ENCODE measurements at places on chromosomes 12 and 14.

GRCh38 chr12:119182701-119183493 lies 4.2 kb downstream of the HSPB8 start:
- DNase-seq = peak; percentile 2

DNA sequence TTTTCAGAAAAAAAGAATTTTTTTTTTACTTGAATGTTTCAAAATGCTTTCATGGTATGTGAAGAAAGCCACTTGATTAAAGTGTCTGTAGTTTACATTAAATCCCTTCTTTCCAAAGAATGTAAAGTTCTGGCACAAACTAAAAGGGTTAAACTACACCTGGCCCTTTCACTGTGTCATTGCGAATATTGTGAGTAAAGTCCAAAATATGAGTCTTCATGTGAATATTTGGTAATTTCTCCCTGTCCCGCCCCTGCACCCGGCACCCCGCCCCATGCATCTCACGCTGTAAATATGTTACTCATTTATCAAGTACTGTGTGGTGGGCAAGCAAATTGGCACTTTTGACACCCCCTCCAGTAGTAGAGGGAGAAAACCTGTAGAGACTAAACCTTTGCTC lies 274.7 kb downstream of the TTC6 start:
- no peak for DNase-seq

DNA sequence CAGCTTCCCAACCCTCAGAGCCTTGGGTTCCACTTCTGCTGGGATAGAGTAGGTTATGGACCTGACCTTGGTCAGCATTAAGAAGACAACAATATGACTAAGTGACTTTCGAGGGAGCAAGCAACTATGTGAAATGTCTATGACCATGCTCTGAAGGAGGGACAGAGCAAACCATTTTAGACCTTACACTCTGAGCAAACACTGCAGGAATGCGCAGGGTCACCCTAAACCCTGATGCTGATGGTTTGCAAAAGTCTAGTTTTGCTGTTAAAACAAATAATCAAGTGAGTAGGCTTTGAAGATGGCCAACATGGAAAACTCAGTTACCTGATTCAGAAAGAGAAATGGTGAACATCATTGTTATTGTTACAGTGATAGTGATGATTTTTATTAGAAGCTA lies 8.7 kb downstream of the ZCCHC8 start:
- no peak for DNase-seq

DNA sequence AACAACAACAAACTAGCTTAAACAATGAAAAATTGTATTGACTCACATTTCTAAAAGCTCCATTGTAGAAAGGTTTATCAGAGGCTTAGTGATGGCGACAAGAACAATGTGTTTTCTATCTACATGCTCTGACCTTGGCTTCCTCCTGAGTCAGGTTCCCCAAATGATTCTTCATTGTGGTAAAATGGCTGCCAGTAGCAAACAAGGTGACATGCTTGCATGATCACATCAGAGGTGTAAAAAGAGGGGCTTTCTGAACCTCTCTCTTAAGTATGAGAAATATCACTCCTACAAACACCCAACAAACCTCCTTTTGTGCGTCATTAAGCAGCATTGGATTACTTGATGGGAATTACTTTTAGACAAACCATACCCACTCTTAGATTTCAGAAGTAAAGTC lies 252.4 kb upstream of the SYT1 start:
- no peak for DNase-seq

DNA sequence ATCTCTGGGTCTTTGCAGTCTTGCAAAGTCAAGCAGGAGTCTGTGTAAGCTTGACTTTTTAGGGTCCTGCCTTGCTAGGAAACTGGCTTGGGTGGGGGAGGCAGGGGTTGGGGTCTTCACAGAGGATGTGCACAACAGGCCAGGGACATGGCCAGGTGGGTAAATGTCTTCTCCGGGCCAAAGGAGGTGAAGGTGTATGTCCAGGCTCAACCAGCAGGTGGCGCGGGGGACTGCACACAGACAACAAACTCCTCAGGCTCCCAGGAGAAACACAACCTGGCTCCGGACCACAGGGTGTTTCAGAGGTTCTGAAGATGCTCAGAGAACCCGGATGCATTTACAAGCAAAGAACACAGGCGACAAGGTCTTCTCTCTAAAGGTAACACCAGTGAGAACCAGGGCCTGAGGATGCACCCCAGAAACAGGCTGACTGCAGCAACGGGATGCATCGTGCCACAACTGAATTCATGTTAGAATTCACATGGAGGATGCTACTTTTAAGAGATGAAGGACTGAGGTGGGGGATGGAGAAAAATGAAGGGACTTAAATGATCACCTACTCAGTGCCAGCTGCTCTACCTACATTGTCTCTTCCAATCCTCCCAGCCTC lies 56.0 kb downstream of the PLEKHG3 start:
- peak; percentile 74 for DNase-seq

- no peak for DNase-seq
These were observed 39.3 kb downstream of the GLT8D2 start for GRCh38 chr12:104010606-104011169.

GRCh38 chr12:104740668-104741067 lies 217.4 kb downstream of the SLC41A2 start:
- peak; percentile 73 for DNase-seq

GRCh38 chr12:68263366-68263765 lies 10.0 kb upstream of the IL22 start:
- DNase-seq = no peak

- DNase-seq = no peak
These were observed 7.9 kb upstream of the GPR132 start for GRCh38 chr14:105072892-105073719.

GRCh38 chr14:92539419-92539818 lies 25.8 kb downstream of the RIN3 start:
- no peak for DNase-seq

- no peak for DNase-seq
These were observed 454.7 kb downstream of the APAF1 start for GRCh38 chr12:99099786-99100185.

- DNase-seq = no peak
These were observed 25.4 kb upstream of the PLEKHD1 start for GRCh38 chr14:69459122-69459521.

DNA sequence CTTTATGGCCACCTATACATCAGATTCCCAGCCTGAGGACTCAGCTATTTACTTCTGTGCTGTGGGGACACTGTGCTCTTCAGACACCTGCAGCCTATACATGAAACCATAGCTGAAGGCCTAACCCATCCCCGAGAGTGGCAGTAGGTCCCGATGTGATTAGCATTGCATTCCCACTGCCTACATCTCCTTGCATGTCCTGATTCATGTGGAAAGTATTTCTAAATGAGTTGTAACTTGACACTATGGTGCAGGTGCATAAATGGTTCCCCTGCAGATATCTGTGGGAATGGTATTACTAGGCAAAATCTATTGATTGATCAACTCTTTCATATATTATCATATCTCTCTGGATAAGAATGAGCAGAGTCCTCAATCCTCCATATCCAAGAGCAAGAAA lies 433.5 kb downstream of the DAD1 start:
- no peak for DNase-seq

DNA sequence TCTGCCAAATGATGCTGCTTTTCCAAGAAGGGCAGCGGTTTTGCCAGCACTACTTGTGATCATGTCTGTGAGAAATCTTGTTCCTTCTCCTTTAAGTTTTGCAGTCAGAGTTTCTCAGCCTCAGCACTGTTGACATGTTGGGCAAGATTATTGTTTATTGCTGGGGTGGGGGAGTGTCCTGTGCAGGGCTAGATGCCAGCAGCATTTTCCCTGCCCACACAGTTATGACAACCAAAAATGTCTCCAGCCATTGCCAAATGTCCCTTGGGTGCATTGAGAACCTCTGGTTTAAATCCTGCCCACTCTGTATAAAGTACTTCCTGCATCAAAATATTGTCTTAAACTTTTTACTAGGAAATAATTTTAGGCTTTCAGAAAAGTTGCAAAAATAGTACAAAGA lies 20.0 kb downstream of the TMEM132C start:
- DNase-seq = no peak

DNA sequence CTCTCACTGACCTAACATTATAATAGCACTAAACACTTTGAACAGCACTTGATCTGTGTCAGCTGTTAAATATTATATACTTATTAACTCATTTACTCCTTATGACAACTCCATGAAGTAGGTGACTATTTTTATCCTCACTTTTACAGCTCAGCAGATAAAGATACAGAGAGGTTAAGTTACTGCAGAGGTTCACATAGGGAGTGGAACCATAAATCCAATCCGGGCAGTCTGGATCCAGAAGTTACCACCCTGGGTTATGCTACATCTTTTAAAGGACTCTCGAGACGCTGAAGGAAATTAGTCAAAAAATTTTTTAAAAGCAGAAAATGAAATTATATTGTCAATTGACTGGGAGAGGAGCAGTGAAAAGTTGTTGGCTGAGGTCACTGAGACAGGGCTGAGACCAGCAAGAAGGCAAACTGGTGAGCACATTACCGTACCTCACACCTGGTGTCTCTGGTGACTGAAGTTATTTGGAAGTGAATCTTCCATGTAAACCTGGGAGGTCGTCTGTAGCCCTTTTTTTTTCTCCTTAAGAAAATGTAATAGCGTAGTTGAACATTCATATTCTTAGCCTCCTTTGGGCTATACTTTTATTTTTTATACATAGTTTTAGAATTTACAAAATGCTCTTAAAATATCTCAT lies 1.2 kb upstream of the RIMKLB start:
- no peak for DNase-seq

DNA sequence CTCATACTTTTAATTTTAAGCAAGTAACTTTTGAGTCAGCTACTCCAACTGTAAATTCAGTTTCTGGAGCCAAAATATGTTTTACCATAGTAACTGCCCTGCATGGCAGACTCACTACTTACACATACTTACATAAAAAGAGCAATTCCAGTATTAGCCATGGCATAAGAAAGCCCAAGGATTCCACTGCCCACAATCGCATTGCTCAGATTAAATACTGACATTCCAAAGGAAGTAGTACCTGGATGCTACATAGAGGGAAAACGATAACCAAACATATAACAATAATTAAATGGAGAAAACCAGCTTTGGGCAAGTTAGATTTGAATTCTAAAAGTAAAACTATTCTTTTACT lies 2.2 kb downstream of the SLC38A2 start:
- DNase-seq = no peak

GRCh38 chr14:95440951-95441350 lies 75.5 kb downstream of the SYNE3 start:
- DNase-seq = no peak

- no peak for DNase-seq
These were observed 248.4 kb upstream of the CCDC196 start for GRCh38 chr14:66237741-66238140.

DNA sequence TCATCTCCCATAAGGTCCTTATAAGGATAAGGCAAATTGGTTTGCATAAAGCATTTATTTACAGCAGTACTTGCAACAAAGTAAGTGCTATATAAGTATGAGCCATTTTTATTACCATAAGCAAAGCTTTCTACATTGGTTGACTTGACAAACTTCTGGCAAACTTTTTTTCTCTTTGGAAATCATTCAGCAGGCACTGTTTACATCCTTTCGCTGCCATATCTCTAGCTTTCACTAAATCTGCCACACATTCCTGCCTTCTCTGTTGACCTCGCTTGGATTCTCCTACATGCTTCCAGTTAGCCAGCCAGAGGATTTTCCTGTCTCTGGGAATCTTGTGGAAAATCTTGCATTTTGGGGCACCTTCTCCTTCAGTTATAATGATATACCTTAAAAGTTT lies 21.8 kb upstream of the HDAC7 start:
- no peak for DNase-seq

DNA sequence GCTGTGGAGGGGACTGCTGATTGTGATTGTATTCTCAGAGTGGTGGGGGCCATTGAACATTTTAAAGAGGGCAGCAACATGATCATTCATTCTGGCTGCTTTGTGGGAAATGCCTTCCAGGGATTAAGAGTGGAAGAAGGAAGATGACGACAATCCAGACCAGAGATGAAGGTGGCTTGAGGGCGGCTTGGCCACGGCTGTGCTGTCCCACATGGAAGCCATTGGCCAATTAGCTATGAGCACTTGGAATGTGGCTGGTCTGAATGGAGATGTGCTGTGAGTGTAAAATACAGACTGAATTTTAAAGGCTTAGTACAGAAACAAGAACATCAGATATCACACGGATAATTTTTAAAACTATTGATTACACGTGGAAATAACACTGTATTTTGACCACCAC lies 19.2 kb upstream of the SLC10A1 start:
- DNase-seq = no peak

GRCh38 chr14:60220084-60220483 lies 28.9 kb upstream of the PPM1A start:
- no peak for DNase-seq

DNA sequence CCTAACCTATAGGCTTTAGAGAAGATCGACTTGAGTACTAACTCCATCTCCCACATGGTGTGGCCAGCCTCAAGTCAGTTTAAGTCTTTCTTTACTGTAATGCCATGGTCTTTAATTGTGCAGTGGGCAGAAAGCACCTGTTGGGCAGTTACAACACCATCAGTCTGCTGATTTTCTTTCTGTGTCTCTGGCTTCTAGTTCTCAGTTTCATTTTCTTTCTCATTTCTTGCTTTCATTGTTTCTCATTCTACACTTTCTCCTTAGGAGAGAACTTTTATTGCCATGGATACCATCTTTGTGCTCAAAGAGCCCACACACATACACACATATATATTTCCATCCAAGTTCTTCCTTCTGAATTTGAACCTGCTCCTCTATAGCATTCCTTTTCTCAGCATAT lies 96.1 kb upstream of the SLC16A7 start:
- no peak for DNase-seq

DNA sequence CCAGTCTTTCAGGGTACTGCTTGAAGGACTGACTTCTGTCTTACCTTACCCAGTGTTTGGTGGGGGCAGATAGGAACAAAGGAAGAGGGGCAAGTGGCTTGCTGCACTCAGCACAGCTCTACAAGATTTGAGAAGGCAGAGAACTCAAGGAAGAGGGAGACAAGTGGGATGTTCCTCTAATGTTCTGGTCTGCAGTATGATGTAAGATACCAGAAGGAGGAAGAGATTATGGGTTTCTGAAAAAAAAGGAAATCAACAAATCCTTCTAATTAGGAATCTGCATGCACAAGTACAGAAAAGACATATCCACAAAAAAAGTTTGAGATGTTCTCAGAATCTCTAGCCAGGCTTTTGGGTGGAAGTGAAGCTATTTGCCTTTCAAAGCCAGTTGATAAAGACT lies 37.1 kb downstream of the USP15 start:
- peak; percentile 59 for DNase-seq

DNA sequence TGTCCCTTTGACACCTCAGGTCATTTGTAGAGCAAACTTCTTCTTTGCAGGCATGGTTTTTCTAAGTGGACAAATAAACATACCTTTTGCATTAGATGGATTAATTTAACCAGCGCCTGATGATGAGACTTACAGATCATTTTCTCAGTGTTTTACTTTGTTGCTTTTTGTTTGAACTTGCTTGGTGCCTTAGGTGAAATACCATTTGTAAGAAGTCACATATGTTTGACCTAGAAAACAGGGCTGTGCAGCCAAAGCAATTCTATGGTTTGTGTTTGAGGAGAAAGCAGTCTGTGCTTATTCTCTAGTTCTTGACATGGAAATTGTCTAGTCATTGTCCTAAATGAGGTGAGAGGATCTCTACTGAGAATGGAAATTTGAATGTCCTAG lies 111.1 kb downstream of the DIP2B start:
- DNase-seq = no peak

- DNase-seq = no peak
These were observed 150.6 kb downstream of the ASCL4 start for GRCh38 chr12:107925125-107925524.

- no peak for DNase-seq
These were observed 103.7 kb downstream of the VCPKMT start for GRCh38 chr14:50012644-50013043.
